ENCODE measurements at places on chromosomes 5 and 9.

GRCh38 chr9:26723486-26723885 is 169.1 kb downstream of the CAAP1 start:
- H3K36me3 ChIP-seq = no peaks in the 10 kb centered on the region
- H3K27ac ChIP-seq = no peak overlapping the region
- H3K4me1 ChIP-seq = no peaks in the 10 kb centered on the region
- H3K27me3 ChIP-seq = no peaks in the 10 kb centered on the region
- DNase-seq = no peak

- H3K4me3 ChIP-seq = peak within 1 kb of the TSS; percentile 7
- H3K36me3 ChIP-seq = no peaks in the 10 kb centered on the region
- no peak within 1 kb of the TSS for H3K27ac ChIP-seq
- DNase-seq = no peak
- H3K4me1 ChIP-seq = peaks cover 20% of the 10 kb centered on the region
- peaks cover 29% of the 10 kb centered on the region for H3K27me3 ChIP-seq
Observed at GRCh38 chr5:73120222-73121118, at the start of gene TMEM171. TSS of gene TMEM171 (plus strand) at chr5:73120575. CDS start at chr5:73123374, 2,799 bp downstream.

GRCh38 chr5:74665816-74666215 is 19.2 kb upstream of the HEXB start:
- H3K4me1 ChIP-seq = no peaks in the 10 kb centered on the region
- peaks cover 5% of the 10 kb centered on the region for H3K27me3 ChIP-seq
- H3K27ac ChIP-seq = no peak overlapping the region
- DNase-seq = no peak
- H3K36me3 ChIP-seq = no peaks in the 10 kb centered on the region
- no peak overlapping the region for H3K4me3 ChIP-seq

DNA sequence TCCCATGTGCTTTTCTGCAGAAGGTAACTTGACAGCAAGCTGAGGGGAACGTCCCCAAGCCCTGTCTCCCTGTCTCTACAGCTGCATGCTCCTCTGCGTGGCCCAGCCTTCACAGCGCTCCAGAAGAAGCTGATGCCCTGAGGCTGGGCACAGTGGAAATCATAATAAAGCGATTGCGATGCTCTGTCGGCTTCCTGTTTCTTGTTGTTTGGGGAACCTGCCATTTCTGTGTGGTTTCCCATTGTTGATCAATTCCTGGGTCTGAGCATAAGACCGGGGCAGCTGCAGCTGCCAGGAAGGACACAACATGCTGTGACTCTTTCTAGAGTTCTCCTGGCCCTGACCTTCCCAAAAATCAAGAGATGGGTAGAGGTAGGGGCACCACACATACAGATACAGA is 7.2 kb upstream of the DNAJB5 start:
- no peak overlapping the region for H3K4me3 ChIP-seq
- H3K27ac ChIP-seq = no peak overlapping the region
- no peak for DNase-seq
- no peaks in the 10 kb centered on the region for H3K36me3 ChIP-seq
